ENCODE measurements at places on chromosomes 6 and 20. TPM values are rescaled to one million over a fixed set of nuclear protein-coding genes. Genes with fewer than 3 reads are reported as not detected.

DNA sequence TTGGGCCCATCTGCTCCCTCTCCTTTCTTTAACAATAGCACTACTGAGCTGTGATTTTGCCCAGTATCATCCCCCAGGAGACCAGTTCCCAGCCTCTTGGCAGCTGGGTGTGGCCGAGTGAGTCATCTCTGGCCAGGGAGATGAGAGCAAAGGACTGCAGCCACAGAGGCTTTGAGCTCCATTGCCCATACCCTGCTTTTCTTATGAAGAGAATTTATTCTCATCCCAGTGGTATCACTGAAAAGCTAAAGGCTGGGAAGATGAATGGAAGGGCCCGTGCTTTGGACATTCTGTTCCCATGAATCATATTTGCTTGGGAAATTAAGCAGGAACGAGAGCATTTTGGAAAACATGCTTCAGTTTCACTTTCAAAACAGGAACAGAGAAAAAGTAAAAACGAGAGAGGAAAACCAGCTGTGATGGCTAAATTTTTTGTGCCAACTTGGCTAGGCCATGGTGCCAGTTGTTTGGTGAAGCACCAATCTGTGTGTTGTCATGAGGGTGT, 14.9 kb downstream of the CST3 start:
- no peak overlapping the region for H3K4me3 ChIP-seq
- no peaks in the 10 kb centered on the region for H3K36me3 ChIP-seq
- H3K4me1 ChIP-seq, result no peaks in the 10 kb centered on the region
- H3K27me3 ChIP-seq, result peaks cover 12% of the 10 kb centered on the region

DNA sequence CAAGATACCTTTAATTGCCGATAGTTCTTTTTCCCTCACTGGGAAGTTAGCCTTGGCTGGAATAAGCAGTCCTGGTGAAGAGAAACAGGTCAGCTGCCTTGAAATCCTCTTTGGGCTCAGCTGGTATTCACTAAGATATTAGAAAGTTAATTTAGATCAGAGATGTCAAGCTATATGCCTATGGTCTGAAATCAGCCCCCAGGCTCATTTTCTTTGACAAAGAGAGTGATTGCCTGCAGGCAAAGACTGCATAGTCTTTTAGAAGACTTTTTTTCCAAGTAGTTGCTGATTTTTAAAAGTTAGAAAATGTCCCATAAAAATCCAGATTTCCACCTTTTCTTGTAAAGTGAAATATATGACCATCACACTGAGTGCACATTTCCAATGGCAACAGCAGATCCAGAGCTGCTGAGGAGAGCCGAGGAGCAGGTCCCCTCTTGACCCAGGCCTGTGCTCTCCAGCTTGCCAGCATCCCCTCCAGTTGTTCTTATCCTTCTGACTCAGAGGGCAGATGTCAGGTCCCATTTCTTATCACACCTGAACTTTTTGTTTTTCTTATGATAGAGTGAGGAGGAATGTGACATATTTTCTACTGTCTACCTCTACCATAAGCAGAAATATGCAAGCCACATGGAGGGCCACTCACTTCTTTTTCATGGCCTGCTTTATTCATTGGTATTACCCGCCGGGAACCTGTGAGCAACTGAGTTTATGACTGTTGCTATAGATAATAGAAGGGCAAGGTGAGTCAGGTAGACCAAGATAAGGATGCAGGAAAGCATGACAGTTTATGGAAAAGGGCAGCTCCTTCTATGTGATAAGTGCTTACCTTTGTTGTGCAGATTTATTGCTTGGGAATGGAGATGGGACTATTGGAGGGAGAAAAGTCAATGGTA, 17.6 kb upstream of the L3MBTL3 start:
- no peaks in the 10 kb centered on the region for H3K27me3 ChIP-seq
- H3K4me1 ChIP-seq, result no peaks in the 10 kb centered on the region
- no peak for DNase-seq
- H3K36me3 ChIP-seq, result no peaks in the 10 kb centered on the region

GRCh38 chr20:36322131-36322530, 16.0 kb downstream of the DLGAP4 start:
- no peak for DNase-seq
- no peaks in the 10 kb centered on the region for H3K36me3 ChIP-seq
- H3K4me1 ChIP-seq, result no peaks in the 10 kb centered on the region
- peaks cover 8% of the 10 kb centered on the region for H3K27me3 ChIP-seq
- H3K4me3 ChIP-seq, result no peak overlapping the region

- H3K27me3 ChIP-seq, result no peaks in the 10 kb centered on the region
- no peak for DNase-seq
- no peaks in the 10 kb centered on the region for H3K4me1 ChIP-seq
- H3K27ac ChIP-seq, result no peak overlapping the region
Observed at GRCh38 chr6:152146385-152146784, 338.9 kb downstream of the ESR1 start.

DNA sequence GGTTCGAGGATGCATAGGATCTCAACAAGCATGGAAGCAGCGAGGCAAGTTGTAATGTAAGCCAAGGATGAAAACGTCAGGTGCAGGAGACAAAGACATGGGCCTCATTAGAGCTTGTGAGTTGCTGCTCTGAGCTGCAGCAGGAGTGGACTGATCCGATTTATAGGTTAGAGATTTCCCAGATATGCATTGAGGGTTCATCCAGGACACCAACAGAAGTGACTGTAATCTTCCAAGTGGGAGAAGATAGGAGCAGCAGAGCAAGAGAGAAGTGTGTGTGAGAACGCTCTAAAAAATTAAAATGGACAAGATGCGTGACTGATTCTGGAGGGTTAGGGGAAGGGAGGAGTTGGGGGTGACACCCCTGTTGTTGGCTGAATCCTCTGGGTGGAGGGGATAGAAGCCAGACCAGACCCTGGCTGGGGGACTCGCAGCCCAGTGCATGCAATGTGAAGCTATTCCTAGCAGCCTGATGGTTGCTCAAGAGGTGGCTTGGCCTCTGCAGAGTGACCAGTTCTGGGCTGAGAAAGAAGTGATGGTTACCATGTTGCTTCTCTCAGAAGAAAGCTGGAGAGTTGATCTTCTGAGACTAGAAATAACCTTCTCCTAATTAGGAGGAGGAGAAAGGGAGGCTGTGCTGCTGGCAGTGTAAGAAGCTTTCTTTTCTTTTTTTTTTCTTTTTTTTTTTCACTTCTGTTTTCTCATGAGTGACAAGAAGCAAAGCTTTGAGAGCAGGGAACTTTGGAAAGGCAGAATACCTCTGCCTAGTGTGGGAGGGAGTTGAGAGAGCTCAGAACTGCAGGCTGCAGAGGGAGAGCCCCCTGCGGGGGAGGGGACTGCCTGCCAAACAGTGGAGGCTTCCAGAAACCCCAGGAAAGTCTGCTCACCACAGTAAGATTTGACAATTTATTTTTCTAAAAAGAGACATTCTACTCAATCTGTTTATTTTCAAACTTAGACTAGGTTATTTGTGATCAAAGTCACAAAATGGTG, 116.9 kb downstream of the SLX4IP start:
- peak; percentile 53 for DNase-seq
- H3K36me3 ChIP-seq, result peaks cover 2% of the 10 kb centered on the region
- no peak overlapping the region for H3K27ac ChIP-seq
- no peaks in the 10 kb centered on the region for H3K27me3 ChIP-seq
- H3K4me1 ChIP-seq, result peaks cover 28% of the 10 kb centered on the region
- H3K4me3 ChIP-seq, result no peak overlapping the region

Gene MMP24OS
- 38.1 TPM for total RNA-seq

GRCh38 chr6:13427801-13428582, 59.4 kb downstream of the GFOD1 start:
- peak; percentile 88 for DNase-seq
- H3K4me1 ChIP-seq, result peaks cover 66% of the 10 kb centered on the region
- peak overlapping the region; percentile 86 for H3K27ac ChIP-seq
- no peaks in the 10 kb centered on the region for H3K36me3 ChIP-seq
- H3K4me3 ChIP-seq, result peak overlapping the region; percentile 53

Gene GMPR
- 0.68 TPM for total RNA-seq

Gene IL20RA
- total RNA-seq, result not detected

- H3K4me3 ChIP-seq, result no peak overlapping the region
- H3K36me3 ChIP-seq, result no peaks in the 10 kb centered on the region
- DNase-seq, result no peak
- no peak overlapping the region for H3K27ac ChIP-seq
- H3K27me3 ChIP-seq, result peaks cover 10% of the 10 kb centered on the region
- no peaks in the 10 kb centered on the region for H3K4me1 ChIP-seq
Observed at GRCh38 chr6:40674170-40674569, 87.0 kb upstream of the LRFN2 start.

GRCh38 chr6:34239500-34239825, 2.8 kb downstream of the HMGA1 start:
- H3K36me3 ChIP-seq, result peaks cover 57% of the 10 kb centered on the region
- H3K27ac ChIP-seq, result peak overlapping the region; percentile 97
- no peaks in the 10 kb centered on the region for H3K27me3 ChIP-seq
- H3K4me3 ChIP-seq, result peak overlapping the region; percentile 88
- H3K4me1 ChIP-seq, result peaks cover 67% of the 10 kb centered on the region

DNA sequence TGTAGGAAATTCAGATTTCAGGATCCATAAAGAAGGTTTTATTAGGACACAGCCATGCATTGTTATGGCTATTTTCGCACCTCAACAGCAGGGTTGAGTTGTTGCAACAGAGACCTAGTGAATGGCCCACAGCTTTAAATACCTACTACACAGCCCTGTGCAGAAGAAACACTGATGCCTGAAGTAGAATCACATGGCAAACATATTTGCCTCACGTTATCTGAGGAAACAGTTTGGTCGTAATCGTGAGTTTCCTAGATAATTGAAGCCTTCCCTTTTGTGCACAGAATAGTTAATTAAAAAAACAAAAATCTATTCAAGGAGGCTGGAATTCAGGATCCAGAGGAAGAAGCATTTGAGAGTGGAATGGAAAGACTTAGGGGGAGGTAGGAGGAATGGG, 55.1 kb downstream of the GCNT2 start:
- no peaks in the 10 kb centered on the region for H3K36me3 ChIP-seq
- no peak for DNase-seq
- H3K4me1 ChIP-seq, result no peaks in the 10 kb centered on the region
- H3K27me3 ChIP-seq, result no peaks in the 10 kb centered on the region
- no peak overlapping the region for H3K4me3 ChIP-seq

Gene TBC1D7
- total RNA-seq, result 20.6 TPM

Gene LGSN
- total RNA-seq, result not detected

- H3K27ac ChIP-seq, result no peak overlapping the region
- no peaks in the 10 kb centered on the region for H3K4me1 ChIP-seq
- H3K27me3 ChIP-seq, result no peaks in the 10 kb centered on the region
- DNase-seq, result no peak
Observed at GRCh38 chr6:25747477-25747876, 7.1 kb upstream of the SLC17A4 start.

- peaks cover 3% of the 10 kb centered on the region for H3K27me3 ChIP-seq
- no peak overlapping the region for H3K27ac ChIP-seq
- no peaks in the 10 kb centered on the region for H3K36me3 ChIP-seq
- no peak for DNase-seq
- no peak overlapping the region for H3K4me3 ChIP-seq
Observed at GRCh38 chr20:56911946-56912345, 282.8 kb downstream of the TFAP2C start.

- H3K27me3 ChIP-seq, result peaks cover 23% of the 10 kb centered on the region
- peaks cover 25% of the 10 kb centered on the region for H3K4me1 ChIP-seq
- H3K4me3 ChIP-seq, result no peak overlapping the region
- peak; percentile 60 for DNase-seq
Observed at GRCh38 chr6:39153766-39154397, 38.9 kb upstream of the SAYSD1 start.

Gene ZNF391
- total RNA-seq, result 3.2 TPM

DNA sequence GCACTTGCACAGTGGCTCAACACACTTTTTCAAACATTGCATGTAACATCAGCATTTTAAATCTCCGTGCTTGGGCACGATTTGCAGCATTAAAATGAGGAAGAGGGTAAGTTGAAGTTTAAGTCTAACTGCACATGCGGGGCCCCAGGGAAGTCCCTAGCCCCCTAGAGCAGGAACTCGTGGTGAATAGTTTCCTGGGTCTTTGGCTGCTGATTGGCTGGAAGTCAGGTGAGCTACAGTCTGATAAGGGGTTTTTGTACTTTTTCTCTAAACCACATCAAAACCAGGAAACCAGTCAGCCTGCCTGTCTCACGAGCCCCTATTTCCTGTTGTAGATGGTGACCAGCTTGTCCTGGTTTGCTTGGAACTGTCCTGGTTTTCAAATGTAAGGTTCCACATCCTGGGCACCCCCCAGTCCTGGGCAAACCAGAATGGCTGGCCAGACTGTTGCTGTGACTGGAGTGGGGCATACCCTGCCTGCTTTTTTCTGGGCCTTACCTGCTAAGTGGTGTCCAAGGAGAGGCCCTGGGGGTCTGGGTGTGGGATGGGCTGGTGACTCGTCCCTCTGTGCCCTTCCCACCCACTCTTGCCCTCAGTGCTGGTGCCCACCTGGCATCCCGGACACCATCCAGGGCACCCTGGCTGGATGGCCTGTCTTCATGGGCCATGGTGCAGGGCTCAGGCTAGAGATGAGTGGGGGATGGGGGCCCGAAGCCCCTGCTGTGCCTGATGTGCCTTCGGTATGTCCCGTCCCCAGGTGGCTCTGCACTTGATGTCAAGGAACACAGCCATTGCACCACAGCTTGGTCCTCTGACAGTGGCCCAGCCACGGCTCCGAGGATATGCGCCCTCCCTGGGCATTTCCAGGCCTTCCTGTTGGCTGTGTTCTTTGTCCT, 31.8 kb downstream of the SUN5 start:
- peak; percentile 91 for DNase-seq
- H3K4me3 ChIP-seq, result no peak overlapping the region
- H3K4me1 ChIP-seq, result peaks cover 73% of the 10 kb centered on the region
- peaks cover 8% of the 10 kb centered on the region for H3K36me3 ChIP-seq

GRCh38 chr20:22285555-22285954, 298.8 kb downstream of the FOXA2 start:
- H3K36me3 ChIP-seq, result no peaks in the 10 kb centered on the region
- no peak for DNase-seq
- no peaks in the 10 kb centered on the region for H3K27me3 ChIP-seq

- no peak overlapping the region for H3K27ac ChIP-seq
- H3K36me3 ChIP-seq, result no peaks in the 10 kb centered on the region
- H3K27me3 ChIP-seq, result peaks cover 10% of the 10 kb centered on the region
- no peaks in the 10 kb centered on the region for H3K4me1 ChIP-seq
- DNase-seq, result no peak
Observed at GRCh38 chr6:85418059-85418458, 31.8 kb upstream of the NT5E start.

DNA sequence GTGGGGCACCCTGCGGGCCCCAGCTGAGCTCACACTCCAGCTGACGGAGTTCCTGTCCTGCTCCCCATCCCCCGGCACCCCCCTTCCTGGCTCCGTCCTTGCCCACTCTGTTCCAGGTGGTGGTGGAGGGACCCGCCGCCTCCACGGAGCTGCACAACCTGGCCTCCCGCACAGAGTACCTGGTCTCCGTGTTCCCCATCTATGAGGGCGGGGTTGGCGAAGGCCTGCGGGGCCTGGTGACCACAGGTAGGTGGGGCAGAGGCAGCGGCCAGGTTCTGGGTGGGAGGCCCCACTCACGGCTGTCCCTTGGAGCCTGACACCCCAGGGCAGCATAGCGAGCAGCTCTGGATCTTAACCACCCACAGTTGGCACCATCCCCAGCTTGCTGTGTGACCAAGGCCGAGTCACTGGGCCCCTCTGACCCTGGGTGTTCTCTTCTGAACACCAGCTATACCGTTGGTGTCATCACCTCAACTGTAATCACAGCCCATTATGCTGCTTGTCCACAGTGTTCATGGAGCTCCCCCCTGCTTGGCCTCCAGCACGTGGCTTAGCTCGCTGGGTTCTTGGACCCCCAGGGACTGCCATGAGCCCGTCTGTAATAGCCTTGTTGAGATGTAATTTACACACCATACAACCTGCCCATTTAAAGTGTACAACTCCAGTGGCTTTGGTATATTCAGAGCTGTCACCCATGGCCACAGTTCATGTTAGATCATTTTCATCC, 17.4 kb downstream of the COL20A1 start:
- no peaks in the 10 kb centered on the region for H3K4me1 ChIP-seq
- no peak for DNase-seq
- H3K27me3 ChIP-seq, result peaks cover 6% of the 10 kb centered on the region
- no peak overlapping the region for H3K4me3 ChIP-seq
- no peaks in the 10 kb centered on the region for H3K36me3 ChIP-seq
